Activated CD4-positive, alpha-beta T cell treated with anti-CD3 and anti-CD28 coated beads for 4 hours (primary cell): ENCODE measurements at places on chromosomes 7 and 10.
A peak's percentile ranks its signal among the peaks of the same experiment; 100 is the strongest.

GRCh38 chr7:106273009-106273668 lies 11.6 kb downstream of the NAMPT start:
- no peak for DNase-seq

DNA sequence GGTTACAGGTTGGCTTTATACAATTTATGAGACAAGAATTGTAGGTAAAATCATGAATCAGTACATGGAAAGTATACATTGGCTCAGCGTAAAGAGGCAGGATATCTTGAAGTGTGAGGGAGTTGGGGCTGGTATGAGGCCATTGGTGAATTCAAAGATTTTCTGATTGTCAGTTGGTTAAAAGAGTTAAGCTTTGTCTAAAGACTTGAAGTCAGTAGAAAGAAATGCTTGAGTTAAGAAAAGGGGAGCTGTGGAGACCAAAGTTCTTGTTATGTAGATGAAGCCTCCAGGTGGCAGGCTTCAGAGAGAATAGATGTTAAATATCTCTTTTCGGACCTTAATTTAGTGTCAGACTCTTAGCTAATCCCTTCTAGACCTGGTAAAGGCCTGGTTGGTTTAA lies 341.0 kb downstream of the GALNT17 start:
- DNase-seq: no peak

GRCh38 chr10:79477456-79477855 lies 32.0 kb upstream of the ZCCHC24 start:
- no peak for DNase-seq

DNA sequence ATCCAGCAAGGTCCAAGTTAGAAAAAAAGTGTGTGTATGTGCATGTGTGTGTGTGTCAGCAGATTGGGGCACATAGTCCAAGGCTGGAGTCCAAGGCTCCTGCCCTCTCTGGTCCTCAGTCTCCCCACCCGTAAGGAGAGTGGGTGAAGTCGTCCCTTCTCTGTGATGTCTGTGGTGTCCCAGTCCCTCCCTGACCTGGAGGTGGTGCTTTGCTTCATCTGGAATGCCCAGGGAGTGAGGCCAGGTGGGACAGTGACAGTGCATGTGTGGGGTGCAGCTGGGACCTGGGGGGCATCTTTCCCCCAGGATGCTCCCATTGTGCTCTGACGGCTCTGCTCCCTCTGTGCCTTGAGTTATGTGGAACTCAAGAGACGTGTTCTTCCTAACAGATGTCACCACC lies 18.0 kb downstream of the AQP1 start:
- no peak for DNase-seq

DNA sequence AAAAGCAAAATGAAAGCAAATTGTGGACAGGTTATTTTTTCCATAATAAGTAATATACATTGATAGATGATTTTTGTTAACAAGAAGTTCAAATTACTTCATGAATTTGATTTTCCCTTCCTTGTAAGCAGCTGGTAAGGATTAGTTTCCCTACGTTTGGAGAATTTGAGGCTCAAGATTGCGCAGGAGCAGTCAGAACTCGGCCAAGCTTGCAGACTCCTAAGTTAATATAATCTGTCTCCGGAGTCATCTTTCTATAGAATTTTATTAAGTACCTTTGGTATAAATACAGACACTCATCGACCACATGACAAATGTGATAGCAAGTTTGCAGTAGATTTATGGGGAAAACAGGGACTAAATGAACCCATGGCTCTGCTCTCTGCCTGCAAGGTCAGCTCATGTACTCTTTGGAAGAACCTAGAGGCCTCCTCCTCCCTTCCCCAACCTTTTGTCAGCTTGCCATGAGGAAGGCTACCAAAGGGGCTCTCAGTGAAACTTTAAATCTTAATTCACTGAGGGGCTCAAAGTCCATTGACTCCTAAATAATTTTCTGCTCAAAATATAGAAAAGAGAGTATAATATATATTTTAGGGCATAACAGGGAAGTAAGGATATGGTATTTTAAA lies 89.2 kb upstream of the CTTNBP2 start:
- DNase-seq: no peak

- DNase-seq: peak; percentile 18
These were observed 36.7 kb upstream of the UBE2H start for GRCh38 chr7:129989466-129989865.

GRCh38 chr7:135653340-135654080 lies 8.8 kb upstream of the STMP1 start:
- no peak for DNase-seq

DNA sequence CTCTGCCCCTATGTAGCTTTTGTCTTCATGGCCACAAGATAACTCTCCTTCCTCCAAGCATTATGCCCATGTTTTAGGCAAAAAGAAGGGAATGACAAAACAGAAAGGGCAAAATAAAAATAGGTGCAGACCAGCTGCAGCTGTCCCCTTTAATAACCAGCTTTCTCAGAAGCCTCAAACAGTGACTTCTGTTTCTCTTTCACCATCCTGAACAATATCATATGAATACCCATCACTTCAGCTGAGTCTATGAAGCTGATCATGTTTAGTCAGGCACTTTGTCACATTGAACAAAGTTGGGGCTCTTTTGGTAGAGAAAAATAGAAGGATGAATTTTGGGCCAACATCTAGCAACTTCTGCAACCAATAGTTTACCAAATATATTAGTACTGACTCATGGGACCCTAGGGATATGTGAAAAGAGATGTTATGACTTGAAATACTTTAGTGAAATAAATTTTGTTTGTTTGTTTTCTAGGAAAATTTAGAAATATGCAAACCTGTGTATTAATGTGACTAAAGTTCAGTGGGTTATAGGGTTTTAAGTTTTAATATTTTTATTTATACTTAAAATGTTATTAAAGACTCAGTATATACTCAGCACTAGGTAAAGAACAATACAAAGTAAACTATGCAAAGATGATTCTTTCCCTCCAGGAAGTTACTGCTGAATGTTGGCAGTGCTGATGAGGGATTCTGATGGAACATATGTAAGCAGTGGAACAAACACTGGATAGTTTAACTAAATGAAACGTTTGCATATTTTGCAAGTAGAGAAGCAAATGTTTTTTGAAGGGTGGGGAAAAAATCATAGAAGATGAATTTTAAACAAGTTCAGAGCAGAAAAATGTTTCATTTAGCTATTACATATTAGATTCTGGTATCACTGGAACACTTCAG lies 133.7 kb downstream of the FOXP2 start:
- no peak for DNase-seq

DNA sequence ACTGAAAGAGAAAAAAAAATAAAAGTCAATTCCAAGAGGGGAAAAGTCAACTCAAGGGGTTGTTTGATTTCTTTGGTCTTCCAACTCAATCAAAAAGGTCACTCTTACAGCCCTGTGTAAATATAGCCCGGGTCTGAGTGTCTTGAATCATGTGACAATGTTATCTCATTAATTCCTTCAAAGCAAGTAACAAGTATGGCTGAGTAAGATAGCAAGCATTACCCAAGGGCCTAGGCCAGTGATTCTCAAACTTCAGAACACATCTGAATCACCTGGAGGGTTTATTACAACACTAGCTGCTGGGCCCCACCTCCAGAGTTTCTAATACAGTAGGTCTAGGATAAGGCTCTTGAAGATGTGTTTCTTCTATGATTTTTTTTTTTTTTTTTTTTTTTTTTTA lies 125.0 kb downstream of the PRLHR start:
- DNase-seq: no peak

DNA sequence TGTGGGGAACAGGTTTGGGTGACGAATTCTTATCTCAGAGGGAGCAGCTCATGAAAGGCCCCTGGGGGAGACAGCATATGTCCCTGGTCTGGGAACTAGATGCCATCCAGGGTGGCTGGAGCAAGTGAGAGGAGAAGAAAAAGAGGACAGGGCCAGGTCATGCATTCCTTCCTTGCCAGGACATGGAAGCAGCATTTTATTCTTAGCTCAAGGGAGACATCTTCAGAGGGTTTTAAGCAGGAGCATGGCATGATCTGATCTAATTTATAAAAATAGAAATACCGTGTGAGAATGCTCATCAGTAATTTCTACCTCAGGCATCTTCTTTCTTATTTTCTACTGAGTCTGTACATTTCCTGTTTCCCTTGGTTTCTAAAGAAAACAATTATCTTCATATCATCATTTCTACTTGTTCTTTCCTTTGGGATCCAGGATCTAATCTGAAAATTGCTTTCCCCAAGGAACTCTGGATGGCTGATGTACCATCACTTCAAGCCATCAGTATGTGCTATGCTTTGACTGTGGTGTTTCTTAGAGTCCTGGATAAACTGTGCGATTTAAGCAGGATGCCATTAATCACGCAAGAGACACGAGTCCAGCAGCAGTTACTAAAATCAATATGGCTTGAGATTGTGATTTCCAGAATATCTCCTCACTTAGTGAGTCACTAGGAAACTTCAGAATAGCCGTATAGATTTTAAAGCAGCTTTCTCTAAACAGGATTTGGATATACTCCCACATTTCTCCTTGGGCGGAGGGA lies 386.2 kb downstream of the GALNT17 start:
- no peak for DNase-seq

DNA sequence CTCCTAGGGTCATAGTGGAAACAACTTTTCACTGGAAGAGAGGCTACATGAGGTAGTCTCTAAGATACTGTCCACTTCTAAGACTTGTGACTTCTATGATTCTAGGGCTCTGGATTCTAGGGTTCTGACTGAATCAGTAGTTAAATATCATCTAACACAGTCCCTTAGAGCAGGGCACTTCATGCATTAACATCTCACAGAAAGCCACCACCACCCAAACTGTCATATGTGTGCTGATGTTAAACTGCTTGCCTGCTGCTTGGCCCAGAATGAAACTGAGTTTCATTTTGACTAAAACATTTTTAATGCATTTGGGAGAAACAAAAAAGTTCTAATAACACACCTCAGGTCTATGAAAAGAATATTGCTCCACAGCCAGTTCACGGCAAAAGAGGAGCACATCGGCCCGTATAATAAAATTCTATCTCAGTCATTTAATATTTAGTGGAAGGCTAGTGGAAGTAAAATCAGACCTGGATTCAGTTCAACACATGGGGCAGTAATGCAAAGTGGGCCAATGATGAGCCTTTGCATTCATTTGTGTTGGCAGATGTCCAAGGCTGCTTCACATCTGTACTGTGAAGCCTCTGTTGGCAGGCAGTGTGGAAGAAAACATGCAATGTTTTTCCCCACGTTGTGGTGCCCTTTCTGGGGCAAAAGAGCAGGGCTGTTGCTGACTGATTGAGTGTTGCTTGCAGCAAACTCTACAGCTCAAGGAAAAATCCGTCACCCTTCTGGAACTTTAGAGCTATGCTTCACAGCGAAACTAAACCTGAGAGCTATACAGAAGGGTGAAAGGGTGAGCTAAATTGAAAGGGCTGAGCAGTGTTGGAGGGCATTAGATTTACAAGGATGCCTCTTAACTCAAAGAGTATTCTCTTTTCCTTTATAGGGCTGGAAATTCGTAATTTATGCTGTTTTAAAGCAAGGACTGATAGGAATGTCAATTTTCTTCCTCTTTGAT lies 33.5 kb upstream of the AUTS2 start:
- DNase-seq: no peak

GRCh38 chr10:80501913-80502521 lies 35.7 kb upstream of the SH2D4B start:
- DNase-seq: no peak

GRCh38 chr10:129274748-129275474 lies 192.1 kb upstream of the MGMT start:
- no peak for DNase-seq

DNA sequence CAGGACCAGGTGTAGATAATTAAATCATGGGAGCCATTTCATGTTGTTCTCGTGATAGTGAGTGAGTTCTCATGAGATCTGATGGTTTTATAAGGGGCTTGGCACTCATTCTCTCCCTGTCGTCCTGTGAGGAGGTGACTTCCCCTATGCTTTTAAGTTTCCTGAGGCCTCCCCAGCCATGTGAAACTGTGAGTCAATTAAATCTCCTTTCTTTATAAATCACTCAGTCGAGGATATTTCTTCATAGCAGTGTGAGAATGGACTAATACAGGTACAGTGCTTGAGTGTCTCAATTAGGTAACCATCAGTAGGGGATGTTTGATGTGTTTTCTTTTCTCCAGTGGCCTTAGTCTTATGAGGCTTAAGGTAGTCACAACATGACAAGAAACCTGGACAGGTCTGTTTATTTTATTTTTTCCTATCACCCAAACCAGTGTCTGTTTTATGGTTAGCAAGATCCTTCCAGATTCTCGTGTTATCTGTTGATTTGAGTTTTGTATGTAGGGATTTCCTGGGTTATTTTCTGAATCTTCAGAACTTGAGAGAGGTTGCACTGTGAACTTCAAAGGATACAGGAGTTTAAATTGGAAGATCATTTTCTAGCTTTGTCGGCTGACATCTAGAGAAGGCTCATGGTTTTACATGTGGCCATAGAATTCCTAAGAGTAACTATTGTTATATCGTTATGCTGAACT lies 32.1 kb downstream of the UMAD1 start:
- no peak for DNase-seq

GRCh38 chr10:119651514-119652360 lies 557 bp downstream of the BAG3 start:
- DNase-seq: no peak

DNA sequence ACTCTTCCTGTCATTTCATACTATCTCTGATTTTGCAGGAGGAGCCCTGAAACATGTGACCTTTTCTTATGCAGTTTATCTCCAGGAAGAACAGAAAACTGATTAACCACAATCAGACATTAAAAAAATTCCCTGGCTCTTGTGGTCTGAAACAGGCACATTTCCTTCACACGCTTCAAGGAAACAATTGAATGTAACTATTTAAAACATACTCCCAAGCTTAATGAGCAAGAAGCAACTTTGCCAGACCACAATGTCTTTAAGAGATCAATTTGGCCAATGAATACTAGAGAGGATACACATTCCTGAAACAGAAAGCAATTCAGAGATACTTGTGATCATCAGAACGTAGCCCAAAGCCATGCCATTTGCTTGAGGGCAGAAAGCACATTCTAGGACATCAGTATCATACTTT lies 65.8 kb downstream of the PIP4K2A start:
- no peak for DNase-seq

GRCh38 chr10:85612378-85612775 lies 754.2 kb downstream of the GRID1 start:
- no peak for DNase-seq

DNA sequence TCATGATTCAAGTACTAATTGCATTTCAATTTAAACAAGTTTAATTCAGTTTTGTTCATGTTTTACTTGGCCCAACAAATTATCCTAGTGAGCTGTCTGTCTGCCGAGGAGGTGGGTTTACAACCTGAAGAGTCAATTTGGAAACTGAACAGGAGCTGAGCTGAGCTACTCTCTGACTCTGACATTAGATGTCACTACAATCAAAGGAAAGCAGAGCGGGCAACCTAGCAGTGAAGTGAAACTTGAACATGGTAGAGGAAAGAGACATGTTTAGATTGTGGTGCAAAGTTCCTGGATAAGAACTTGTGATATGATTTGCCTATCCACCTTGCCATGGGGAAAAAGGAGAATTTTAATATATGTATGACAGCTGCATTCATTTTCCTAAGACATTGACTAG lies 9.6 kb upstream of the AGR3 start:
- DNase-seq: no peak

GRCh38 chr7:46162609-46163008 lies 241.5 kb upstream of the IGFBP3 start:
- no peak for DNase-seq

GRCh38 chr7:598899-599298 lies 79.3 kb upstream of the PDGFA start:
- DNase-seq: no peak

- no peak for DNase-seq
These were observed 9.4 kb upstream of the SLC25A28 start for GRCh38 chr10:99629625-99629978.

GRCh38 chr7:157837561-157837960 lies 500.8 kb downstream of the DNAJB6 start:
- DNase-seq: no peak

GRCh38 chr10:104872691-104873090 lies 231.6 kb downstream of the SORCS3 start:
- DNase-seq: no peak

- no peak for DNase-seq
These were observed 51.1 kb downstream of the GNA12 start for GRCh38 chr7:2792856-2793487.
